ENCODE measurements at places on chromosomes 6 and 20.

DNA sequence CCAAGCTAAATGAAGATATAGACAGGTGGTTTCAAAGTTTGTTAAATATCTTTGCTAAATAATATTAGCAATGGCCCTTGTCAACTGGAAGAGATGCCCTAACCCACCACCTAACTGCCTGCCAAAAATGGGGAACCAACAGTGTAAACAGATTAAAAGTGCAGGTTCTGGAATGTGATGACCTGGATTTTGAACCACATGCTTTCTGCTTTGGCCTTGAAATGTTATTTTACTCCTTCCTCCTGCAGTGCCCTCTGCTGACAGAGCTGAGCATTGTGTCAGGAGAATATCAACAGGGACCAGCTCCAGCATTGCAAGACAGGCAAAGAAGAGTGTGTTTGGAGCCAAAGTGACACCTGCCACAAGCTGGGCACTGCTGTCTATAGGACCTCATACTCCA is 226.6 kb downstream of the MYLK4 start:
- no peak for DNase-seq
- no peak overlapping the region for H3K27ac ChIP-seq
- H3K27me3 ChIP-seq, result peaks cover 70% of the 10 kb centered on the region
- H3K4me3 ChIP-seq, result no peak overlapping the region
- peaks cover 11% of the 10 kb centered on the region for H3K4me1 ChIP-seq
- peaks cover 9% of the 10 kb centered on the region for H3K36me3 ChIP-seq

GRCh38 chr20:18284805-18285533 is 3.4 kb upstream of the ZNF133 start:
- DNase-seq, result no peak
- peaks cover 53% of the 10 kb centered on the region for H3K27me3 ChIP-seq
- H3K36me3 ChIP-seq, result peaks cover 11% of the 10 kb centered on the region
- peaks cover 17% of the 10 kb centered on the region for H3K4me1 ChIP-seq
- H3K27ac ChIP-seq, result peak overlapping the region; percentile 68

- no peaks in the 10 kb centered on the region for H3K27me3 ChIP-seq
- no peaks in the 10 kb centered on the region for H3K4me1 ChIP-seq
- no peak for DNase-seq
- H3K27ac ChIP-seq, result no peak overlapping the region
These were observed 221.3 kb downstream of the QKI start for GRCh38 chr6:163635731-163636364.

DNA sequence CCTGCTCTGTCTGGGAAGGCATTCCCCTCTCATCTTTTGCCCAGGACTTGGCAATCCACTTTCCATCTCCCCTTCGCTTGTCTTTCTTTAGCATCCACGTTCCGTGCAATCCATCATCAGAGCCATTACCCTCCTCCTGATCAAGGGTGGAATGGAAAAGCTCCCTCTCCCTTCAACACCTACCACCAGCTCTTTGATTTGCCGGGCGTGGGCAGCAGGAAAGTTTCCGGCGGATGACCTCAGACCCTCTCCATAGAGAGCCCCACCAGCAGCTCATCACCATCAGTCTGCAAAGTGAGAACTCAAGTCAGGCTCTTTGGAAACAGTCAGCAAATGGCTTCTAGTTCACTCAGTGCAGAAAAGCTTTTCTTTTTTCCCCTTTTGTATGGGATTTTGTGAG is 76.2 kb downstream of the TSHZ2 start:
- H3K27me3 ChIP-seq, result no peaks in the 10 kb centered on the region
- DNase-seq, result no peak
- peaks cover 13% of the 10 kb centered on the region for H3K4me1 ChIP-seq
- no peak overlapping the region for H3K4me3 ChIP-seq
- no peak overlapping the region for H3K27ac ChIP-seq

- no peak overlapping the region for H3K4me3 ChIP-seq
- H3K36me3 ChIP-seq, result no peaks in the 10 kb centered on the region
- no peak overlapping the region for H3K27ac ChIP-seq
- no peak for DNase-seq
These were observed 17.8 kb upstream of the AAR2 start for GRCh38 chr20:36218380-36219064.

DNA sequence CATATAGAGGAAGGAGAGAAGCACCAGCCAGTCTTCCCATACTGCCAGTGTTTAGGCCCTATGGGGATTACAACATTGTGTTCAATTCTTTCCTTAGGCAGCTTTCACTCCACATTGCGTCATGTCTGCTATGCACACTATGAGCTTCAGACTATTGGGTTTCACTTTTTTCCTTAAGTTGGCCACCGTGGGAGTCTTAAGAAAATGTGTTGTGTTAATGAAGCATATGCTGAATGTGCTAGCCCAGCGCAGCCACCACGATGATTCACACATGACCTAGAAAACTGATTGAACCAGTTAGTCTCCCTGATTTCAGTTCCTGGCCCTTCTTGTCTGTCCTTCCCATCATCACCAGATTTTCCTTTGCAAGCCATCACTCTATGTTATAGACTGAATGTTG is 21.5 kb downstream of the TUBB2B start:
- H3K27ac ChIP-seq, result no peak overlapping the region
- H3K27me3 ChIP-seq, result peaks cover 43% of the 10 kb centered on the region
- no peaks in the 10 kb centered on the region for H3K36me3 ChIP-seq
- no peak overlapping the region for H3K4me3 ChIP-seq
- no peak for DNase-seq

- no peak for DNase-seq
- peaks cover 12% of the 10 kb centered on the region for H3K4me1 ChIP-seq
- no peaks in the 10 kb centered on the region for H3K36me3 ChIP-seq
- no peak overlapping the region for H3K4me3 ChIP-seq
These were observed 41.6 kb downstream of the KCNQ2 start for GRCh38 chr20:63430891-63431290.

- no peaks in the 10 kb centered on the region for H3K36me3 ChIP-seq
- peaks cover 10% of the 10 kb centered on the region for H3K27me3 ChIP-seq
- DNase-seq, result no peak
- H3K4me1 ChIP-seq, result no peaks in the 10 kb centered on the region
These were observed 22.5 kb upstream of the IYD start for GRCh38 chr6:150346346-150346745.

GRCh38 chr6:158262755-158263154 is 49.5 kb upstream of the TULP4 start:
- H3K27me3 ChIP-seq, result no peaks in the 10 kb centered on the region
- H3K36me3 ChIP-seq, result no peaks in the 10 kb centered on the region
- H3K27ac ChIP-seq, result peak overlapping the region; percentile 13
- peaks cover 28% of the 10 kb centered on the region for H3K4me1 ChIP-seq
- no peak overlapping the region for H3K4me3 ChIP-seq

- no peak overlapping the region for H3K27ac ChIP-seq
- no peak overlapping the region for H3K4me3 ChIP-seq
- no peaks in the 10 kb centered on the region for H3K4me1 ChIP-seq
- peaks cover 21% of the 10 kb centered on the region for H3K27me3 ChIP-seq
- no peak for DNase-seq
These were observed 290.0 kb downstream of the TBC1D7 start for GRCh38 chr6:13038315-13038714.

DNA sequence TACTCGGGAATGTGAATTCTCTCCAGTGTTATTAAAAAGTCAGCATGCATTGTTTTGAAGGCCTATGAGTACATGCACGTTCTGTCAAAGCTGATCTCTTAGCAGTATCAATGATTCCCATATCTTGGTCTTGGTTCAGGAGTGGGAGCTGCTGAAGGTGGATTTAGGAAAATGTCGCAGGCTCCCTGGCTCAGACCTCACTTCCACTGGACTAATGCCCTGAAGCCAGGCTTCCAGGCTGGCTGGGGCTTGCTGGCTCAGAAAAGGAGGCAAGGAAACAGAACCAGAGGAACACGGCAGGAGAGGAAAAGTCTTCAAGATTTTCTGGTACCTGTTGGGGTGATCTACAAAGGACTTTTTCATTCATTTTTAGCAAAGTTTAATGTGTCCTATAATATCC is 81.6 kb downstream of the OLIG3 start:
- no peak overlapping the region for H3K27ac ChIP-seq
- DNase-seq, result no peak
- peaks cover under 1% of the 10 kb centered on the region for H3K36me3 ChIP-seq
- peaks cover 20% of the 10 kb centered on the region for H3K4me1 ChIP-seq
- peaks cover 9% of the 10 kb centered on the region for H3K27me3 ChIP-seq

GRCh38 chr20:31908016-31908415 is 37.6 kb downstream of the TTLL9 start:
- H3K4me1 ChIP-seq, result no peaks in the 10 kb centered on the region
- no peaks in the 10 kb centered on the region for H3K27me3 ChIP-seq
- no peaks in the 10 kb centered on the region for H3K36me3 ChIP-seq
- H3K27ac ChIP-seq, result no peak overlapping the region
- H3K4me3 ChIP-seq, result no peak overlapping the region

DNA sequence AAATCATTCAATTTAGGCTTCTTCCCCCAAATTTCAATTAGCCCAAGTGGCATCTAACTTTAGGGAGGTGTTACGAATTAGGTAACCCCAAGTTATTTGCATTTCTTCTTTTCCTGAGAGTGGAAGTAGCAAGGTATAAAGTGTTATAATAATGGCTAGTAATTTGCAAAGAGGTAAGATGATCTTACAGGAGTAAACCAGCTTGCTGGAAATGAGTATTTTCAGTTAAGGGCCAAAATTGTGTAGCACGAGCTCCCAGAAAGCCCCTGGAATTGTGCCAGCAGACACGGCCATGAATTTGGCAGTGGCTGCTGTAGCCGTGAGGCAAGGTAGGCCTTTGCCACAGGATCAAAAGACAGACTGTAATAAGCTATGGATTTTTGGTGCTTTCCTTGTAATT is 38.0 kb downstream of the CITED2 start:
- H3K4me1 ChIP-seq, result no peaks in the 10 kb centered on the region
- H3K36me3 ChIP-seq, result no peaks in the 10 kb centered on the region
- no peak overlapping the region for H3K4me3 ChIP-seq
